ENCODE measurements at places on chromosomes 1 and 21.

GRCh38 chr1:98157524-98158313, 236.9 kb upstream of the DPYD start:
- H3K4me3 ChIP-seq, result no peak overlapping the region
- H3K27me3 ChIP-seq, result no peaks in the 10 kb centered on the region
- no peaks in the 10 kb centered on the region for H3K4me1 ChIP-seq
- H3K36me3 ChIP-seq, result no peaks in the 10 kb centered on the region

DNA sequence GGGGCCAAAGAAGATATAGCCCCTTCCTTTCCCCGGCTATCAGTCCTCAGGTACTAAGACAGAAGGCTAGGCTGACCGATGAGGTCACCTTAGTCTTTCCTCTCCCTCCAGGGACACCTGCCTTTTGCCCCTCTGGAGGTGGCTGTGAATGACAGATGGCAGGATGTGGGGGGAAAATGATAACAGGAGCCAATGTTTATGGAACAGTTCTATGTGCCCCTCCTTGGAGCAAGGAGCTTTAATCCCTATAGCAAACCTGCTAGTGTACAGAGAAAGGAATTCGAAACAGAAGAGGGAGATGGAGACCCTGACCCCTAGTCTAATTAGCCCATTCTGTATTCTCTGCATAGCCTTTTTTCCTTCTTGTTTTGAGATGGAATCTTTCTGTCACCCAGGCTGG, 28.1 kb downstream of the SERINC2 start:
- H3K36me3 ChIP-seq, result no peaks in the 10 kb centered on the region
- no peaks in the 10 kb centered on the region for H3K27me3 ChIP-seq
- no peaks in the 10 kb centered on the region for H3K4me1 ChIP-seq
- DNase-seq, result no peak
- no peak overlapping the region for H3K4me3 ChIP-seq
- H3K27ac ChIP-seq, result no peak overlapping the region

- peak; percentile 20 for DNase-seq
- no peaks in the 10 kb centered on the region for H3K36me3 ChIP-seq
- H3K4me3 ChIP-seq, result no peak overlapping the region
- no peaks in the 10 kb centered on the region for H3K4me1 ChIP-seq
Observed at GRCh38 chr1:219938706-219939105, 10.3 kb upstream of the SLC30A10 start.

GRCh38 chr1:192439373-192440025, 122.7 kb downstream of the RGS21 start:
- H3K4me3 ChIP-seq, result no peak overlapping the region
- H3K36me3 ChIP-seq, result no peaks in the 10 kb centered on the region
- H3K27me3 ChIP-seq, result no peaks in the 10 kb centered on the region
- no peaks in the 10 kb centered on the region for H3K4me1 ChIP-seq
